ENCODE measurements at places on chromosomes 7 and 10. TPM values are rescaled to one million over a fixed set of nuclear protein-coding genes. Genes with fewer than 3 reads are reported as not detected.

The ZFAND2A gene
- 16.0 TPM for total RNA-seq

The DBF4 gene
- total RNA-seq = 78.8 TPM

The TLL2 gene
- total RNA-seq = under 0.01 TPM

The HABP2 gene
- total RNA-seq = not detected

The CYP2W1 gene
- total RNA-seq = under 0.01 TPM

The ADRB1 gene
- total RNA-seq = 0.17 TPM

The FGFBP3 gene
- total RNA-seq = 2.2 TPM

The SLC13A4 gene
- 0.59 TPM for total RNA-seq

The FANK1 gene
- total RNA-seq = 0.84 TPM

The LBX1 gene
- under 0.01 TPM for total RNA-seq

The GDF2 gene
- total RNA-seq = not detected

The GPR15LG gene
- not detected for total RNA-seq

The VAX1 gene
- not detected for total RNA-seq

The TRIL gene
- total RNA-seq = 0.84 TPM

The TRPV5 gene
- total RNA-seq = not detected

The UTF1 gene
- total RNA-seq = not detected

The FOXP2 gene
- total RNA-seq = 1.9 TPM

The AKR1D1 gene
- not detected for total RNA-seq

Measured in bronchus fibroblast of lung (primary cell).